Omental fat pad (tissue), 4 donors: ENCODE measurements at places on chromosomes 6 and 20.

DNA sequence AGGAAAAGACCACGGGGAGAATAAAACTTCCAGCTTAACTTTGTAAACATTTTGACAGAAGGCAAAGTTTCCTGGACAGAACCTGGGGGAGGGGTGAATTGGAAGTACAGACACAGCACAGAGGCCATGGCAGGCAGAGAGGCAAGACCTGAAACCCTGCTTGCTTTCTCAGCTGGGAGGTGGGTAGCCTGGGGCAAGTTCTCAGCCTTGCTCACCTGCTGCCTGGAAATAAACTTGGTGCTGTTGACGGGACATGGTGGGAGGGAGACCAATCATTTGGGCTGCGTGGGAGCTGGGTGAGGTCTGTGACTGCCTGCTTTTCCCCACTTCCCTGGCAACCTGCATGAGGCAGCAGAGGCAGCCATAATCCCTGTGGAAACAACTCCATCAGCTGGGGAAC lies 221.3 kb downstream of the MOXD1 start:
- no peak for DNase-seq

- no peak for DNase-seq
Observed at GRCh38 chr6:129969064-129969463, 49.3 kb upstream of the L3MBTL3 start.

- DNase-seq, result no peak
Observed at GRCh38 chr20:32920066-32920465, 61.3 kb downstream of the EFCAB8 start.

- no peak for DNase-seq
Observed at GRCh38 chr20:9051508-9051907, 17.4 kb upstream of the PLCB4 start.

DNA sequence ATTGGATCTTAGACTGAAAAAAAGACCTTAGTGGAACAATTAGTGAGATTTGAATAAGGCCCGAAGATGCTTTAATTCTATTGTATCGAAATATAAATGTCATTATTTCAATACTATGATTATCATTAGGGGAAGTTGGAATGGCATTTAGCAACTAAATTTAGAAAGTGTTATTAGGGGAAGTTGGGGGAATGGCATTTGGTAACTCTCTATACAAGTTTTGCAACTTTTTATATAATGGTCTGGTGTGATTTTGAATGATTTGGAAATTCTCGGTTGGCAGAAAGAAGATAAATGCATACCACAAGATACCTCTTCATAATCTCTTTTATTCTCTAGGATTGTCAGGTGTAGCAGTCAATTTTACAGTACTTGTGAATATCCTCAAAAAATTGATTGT lies 49.2 kb downstream of the RNF144B start:
- DNase-seq, result no peak

- DNase-seq, result no peak
Observed at GRCh38 chr20:37382482-37383120, 36.7 kb downstream of the SRC start.

GRCh38 chr20:5353624-5354496 lies 37.1 kb upstream of the PROKR2 start:
- DNase-seq, result no peak

DNA sequence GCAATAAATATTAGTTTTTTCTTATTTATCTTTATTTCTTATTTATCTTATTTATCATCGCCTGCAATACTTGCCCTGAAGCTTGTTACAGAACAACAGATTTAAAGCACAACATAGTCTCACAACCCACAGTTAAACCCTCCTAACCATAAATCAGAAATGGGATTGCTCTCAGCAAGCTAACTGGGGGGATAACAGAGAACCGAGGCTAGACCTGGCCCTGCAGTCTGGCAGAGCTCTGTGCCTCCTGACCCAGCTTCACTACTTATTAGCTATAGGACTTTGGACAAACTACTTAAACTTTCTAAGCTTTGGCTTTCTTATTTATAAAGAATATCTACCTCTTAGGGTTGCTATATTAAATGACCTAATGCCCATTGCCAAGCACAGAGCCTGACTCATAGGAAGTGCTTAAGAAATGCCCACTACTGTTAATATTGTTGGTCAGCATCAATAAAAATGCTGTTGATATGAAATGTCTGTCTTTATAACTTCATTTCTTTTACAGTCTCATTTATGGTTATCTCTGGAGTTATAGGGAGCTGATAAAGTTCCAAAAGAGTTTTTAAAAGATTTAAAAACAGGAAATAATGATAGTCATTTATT lies 87.9 kb upstream of the BEND6 start:
- no peak for DNase-seq

- DNase-seq, result no peak
Observed at GRCh38 chr6:158206740-158207421, 38.7 kb downstream of the GTF2H5 start.

- DNase-seq, result no peak
Observed at GRCh38 chr20:37983286-37983685, 50.0 kb downstream of the TTI1 start.

- DNase-seq, result no peak
Observed at GRCh38 chr20:23245553-23246181, 104.9 kb upstream of the NXT1 start.

DNA sequence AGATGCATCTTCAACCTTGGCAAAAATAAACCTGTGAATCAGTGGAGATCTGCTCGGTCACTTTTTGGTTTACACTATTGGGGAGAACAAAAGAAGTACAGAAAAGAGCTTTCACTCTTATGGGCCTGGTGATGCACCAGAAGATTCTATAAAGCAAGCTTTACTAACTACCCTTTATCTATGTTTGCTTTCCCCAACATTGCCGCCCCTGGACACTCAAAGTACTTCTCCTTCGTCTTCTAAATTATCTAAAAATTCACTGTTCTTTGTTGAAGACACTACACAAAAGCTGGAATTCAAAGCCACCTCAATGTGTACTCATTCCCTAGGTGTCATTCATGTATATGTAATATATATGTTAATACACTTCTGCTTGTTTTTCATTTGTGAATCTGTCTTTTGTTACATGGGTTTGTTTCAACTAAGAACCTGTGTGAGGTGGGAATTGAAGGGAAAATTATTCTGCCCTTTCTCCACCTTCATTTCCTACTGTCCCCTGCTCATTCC lies 97.9 kb upstream of the BTN3A2 start:
- no peak for DNase-seq

DNA sequence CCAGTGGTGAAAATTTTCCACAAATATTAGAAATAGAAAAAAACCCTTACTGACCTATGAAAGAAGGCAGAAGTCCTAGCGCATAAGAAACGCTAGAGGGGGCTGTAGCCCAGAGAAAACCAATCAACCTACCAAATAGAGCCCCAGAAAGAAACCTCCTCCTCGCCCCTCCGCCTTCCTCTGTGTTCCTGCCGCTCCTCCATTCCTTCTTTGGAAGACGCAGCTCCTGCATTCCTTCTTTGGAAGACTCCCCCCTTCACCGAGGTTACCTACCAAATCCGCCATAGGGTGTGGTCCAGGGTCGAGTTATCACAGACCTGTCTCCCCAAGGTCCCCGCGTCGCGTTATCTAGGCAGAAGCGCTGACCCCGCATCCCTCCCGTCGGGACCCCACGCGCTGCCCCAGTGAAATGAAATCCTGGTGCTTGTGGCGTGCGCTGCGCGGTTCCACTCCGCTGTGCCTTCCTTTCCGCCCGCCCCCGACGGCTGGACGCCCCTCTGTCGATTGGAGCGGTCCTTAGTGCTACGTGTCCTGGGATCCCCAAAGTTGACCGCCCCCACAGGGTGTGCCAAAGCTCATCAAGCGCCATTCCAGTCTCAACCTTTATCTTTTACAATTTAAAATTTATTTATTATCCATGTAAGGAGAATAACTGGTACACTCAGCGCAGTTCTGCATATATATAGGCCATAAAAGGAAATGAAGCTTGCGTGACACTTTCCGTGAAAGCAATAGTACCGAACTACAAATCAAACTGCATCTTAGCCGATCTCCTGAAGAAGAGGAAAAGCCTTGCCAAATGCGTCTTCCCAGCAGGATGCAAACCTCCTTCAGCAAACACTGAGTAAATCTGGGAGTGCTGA lies 13.0 kb downstream of the RPP21 start:
- DNase-seq, result no peak

DNA sequence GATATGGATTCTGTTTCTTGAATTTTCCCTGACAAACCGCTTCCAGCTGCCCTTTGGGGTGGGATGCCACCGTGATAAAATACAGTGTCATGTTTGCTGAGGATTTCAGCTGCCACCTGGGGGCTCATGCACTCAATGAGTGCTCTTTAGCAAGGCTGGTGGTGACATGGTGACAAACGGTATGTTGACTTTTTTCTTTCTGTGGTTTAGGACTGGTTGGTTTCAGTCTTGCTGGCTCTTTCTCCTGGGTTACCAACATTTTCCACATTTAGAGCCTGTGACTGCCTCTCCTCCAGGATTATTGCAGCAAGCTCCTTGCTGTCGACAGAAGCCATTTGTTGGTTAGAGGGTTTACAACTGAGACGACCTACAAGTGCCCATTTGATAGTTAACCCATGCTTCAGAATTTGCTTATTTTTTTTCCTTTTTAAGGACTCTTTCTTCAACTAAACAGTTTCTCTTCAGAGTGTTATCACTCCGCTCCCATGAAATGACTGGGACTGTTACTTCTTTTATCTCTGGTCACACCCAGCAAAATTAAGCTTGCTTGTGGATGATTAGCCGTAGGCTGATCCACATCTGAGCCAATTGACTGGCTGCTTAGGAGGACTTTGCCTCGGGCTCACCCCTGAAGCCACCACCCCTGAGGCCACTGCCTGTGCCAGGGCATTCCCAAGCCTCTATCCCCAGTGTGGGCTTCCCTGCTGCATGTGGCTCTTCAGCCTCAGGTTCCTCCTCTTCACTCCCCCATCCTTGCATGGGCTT lies 48.4 kb upstream of the CDYL start:
- no peak for DNase-seq

- DNase-seq, result no peak
Observed at GRCh38 chr20:63777614-63778013, 38.0 kb downstream of the SLC2A4RG start.

GRCh38 chr6:90224196-90224595 lies 72.4 kb downstream of the BACH2 start:
- DNase-seq, result no peak

DNA sequence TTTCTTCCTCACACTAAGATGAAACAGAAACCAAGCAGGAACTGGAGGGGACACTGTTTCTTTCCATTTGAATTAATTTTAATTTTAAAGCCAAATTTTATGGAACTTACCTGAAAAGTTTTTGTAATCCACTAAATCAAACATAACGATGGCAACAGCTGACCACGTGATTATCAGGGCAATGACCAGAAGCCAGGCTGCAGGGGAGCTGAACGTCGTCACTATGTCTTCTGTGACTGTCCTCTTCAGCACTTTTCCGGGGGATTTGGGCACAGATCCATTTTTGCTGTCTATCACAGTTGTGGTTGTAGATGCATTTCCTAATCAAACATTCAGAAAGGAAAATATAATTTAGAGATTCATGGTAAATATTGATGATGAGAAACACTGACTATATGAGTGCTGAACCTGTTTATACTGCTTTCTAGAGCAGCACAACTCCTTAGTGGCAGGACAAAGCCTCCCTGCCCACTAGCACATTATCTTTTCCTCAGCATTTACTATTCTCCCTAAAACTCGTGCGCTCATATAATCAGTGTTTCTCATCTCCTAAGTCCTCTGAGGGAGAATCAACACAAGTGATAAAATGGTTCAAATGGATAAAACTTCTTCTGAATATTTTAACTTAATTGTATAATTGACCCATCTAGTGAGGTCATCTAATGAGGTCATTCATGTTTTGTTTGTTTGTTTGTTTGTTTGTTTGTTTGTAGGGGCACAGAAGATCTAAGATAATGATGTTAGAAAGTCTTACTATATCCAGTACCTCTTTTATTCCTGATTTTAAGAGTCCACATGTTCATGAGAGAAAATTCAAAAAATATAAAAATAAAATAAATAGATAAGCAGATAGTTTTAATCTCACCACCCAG lies 65.7 kb downstream of the TRDN start:
- no peak for DNase-seq

DNA sequence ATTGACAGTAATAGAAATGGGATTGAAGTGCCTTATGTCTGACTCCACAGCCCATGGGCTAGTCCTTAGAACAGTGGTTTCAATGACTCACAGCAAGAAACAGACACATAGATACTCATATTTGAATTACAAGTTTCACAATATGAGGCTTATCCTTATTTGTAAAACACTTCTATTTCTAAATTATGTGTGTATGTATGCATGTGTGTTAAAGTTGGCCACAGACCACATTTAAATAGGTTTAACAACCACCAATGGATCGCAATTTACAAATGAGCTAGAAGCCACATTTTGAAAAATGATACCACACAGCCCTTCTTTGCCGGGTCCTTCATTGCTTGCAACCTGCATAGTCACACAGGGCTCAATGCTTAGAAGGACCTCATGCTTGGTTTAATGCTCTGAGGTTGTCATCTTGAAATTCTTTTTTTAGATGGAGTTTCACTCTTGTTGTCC lies 157.8 kb upstream of the PREP start:
- DNase-seq, result no peak

DNA sequence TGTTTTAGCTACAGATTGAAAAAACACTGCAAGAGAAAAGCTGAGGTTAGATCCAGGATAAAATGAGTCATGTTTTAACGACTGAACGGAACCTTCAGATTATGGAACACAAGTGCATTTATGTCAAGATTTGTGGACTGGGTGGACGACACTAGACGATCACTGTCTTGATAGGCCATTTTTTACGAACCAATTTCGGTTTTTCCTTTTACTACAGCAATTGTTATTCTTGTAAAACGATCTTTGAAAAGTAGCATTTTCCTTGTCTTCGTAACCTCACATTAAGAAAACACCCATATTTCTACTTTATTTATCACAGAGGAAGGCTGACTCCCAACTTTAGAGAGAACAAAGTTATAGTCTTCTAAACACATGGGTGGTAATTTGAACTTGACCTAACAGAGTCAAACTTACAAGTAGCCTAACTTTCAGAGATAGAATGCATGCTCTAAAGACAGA lies 294.2 kb upstream of the TCF21 start:
- no peak for DNase-seq

DNA sequence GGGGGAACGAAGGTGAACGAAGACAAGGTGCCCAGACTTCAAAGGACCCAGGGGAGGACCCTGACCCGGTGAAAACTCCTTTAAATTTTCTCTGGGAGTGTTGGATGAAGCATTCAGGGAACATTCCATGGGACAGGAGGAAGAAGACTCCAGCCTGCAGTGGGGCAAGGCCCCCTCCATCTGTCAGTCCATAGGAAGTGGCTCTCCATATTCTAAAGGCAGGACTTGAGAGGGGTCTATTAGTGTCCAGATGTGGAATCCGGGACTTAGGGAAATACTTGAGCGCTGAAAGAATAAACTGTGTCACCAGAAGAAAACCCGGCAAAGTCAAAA lies 3.2 kb upstream of the BPIFA2 start:
- DNase-seq, result no peak

GRCh38 chr20:46494077-46494476 lies 19.3 kb downstream of the ZNF334 start:
- no peak for DNase-seq

GRCh38 chr20:671252-672030 lies 4.2 kb downstream of the SCRT2 start:
- no peak for DNase-seq
